ENCODE measurements at places on chromosomes 6 and 20.
A peak's percentile ranks its signal among the peaks of the same experiment; 100 is the strongest.

DNA sequence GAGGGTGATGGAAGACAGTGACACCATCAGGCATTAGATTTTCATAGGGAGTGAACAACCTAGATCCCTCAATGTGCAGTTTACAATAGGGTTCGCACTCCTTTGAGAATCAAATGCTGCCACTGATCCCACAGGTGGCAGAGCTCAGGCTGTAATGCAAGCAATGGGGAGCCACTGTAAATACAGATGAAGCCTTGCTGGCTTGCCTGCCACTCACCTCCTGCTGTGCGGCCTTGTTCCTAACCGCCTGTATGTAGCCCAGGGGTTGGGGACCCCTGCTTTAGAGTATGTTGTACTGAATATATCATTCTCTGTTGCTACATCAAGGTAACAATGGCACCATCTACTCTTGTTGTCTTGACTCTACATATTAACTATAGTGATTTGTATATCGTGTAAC, 37.1 kb downstream of the TPD52L1 start:
- no peak for DNase-seq

DNA sequence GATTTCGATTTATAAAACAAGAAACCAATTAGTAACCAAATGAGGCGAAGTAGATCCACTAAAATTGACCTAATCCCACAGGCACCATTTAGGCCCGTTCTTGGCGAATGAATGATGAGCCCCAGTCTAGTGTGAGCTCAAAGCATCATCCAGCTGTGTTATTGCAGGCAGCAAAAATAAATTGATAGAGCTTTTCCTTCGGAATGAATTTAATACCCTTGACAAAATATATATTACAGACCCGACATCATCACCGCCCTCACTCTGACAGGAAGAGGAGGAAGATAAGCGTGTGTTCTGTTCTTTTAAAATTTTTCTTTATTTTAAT, 7.8 kb downstream of the SIM1 start:
- no peak for DNase-seq

GRCh38 chr20:32888636-32889035, 29.9 kb downstream of the EFCAB8 start:
- no peak for DNase-seq

DNA sequence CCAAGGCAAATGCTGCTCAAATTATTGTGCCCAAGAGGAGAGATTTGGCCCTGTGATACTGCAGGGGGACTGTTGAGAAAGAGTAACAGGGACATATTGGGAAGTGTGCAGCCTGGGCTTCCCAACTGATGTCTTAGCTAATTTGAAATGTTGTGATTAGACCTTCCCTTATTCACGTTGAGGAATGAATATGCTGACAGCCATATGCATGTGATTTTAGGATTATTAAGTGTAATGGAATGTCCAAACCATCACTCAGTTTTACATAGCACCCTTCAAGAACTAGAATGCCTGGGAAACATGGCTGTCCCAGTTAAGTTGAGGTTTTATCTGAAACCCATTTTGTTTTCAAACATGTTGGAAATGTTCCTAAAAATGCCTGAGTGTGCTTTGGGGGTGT, 81.4 kb downstream of the CARMIL1 start:
- DNase-seq, result no peak

DNA sequence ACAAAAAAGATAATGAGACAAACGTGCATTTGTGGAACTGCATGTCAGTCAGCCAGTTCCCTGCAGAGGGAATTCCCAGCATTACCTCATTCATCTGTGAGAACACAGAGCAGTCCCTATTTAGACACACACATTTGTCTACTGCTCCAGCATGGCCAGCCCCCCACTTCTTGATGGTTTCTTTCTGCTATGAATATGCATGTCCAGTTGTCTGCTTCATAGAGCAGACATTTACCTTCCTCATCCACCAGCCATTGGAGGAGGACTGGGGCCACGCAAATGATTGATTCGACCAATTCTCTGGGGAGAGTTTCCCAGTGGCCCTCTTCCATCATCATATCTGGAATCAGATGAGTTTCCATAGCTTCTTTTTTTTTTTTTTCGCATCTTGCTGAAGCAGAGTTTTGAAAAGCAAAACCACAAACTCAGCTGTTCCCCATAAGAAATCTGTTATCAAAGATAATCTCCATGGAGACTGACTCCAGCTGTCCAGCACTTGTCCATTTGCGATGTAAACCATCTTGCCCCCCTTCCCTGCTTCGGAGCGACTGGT, 11.8 kb downstream of the ENPP1 start:
- DNase-seq, result peak; percentile 18

DNA sequence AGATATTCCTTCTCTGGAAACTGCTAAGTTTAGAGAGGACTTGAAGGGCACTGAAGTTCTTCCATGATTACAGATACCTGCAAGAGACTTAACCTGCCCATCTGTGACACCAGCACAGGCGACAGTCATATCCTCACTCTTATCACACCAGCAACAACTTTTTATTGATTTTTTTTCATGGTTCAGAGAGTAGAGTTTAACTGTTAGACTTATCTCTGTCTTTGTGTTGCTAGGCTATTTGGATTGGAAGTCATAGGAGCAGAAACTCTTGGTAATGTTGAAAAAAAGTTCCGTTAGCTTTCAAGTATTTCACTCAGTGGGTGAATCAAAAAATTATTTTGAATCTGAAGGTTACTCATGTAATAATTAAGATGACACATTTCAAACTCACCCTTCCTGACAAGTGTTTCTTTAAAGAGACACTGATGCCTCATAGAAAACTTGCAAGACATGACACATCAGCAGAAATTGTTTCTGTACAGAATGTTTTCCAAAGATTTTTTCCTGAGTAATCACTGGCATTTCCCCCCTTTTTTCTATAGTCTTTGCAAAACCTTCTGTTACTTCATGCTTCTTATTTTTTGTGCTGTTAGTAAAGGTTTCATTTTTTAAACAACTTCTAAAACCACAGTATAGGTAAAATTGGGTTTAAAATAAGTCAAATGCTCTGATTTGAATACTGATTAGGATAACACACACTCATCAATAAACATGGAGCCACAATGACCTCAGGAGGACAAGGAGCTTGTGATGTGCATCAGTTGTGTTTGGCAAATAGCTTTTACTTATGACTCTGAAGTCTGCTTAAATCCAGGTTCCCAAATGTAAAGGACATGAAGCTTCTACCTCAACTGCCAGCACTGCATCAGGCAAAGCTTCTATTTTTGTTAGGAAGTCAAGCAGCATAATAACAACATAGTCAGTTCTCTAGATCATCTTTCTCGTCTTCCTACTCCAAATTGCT, 252.9 kb upstream of the MAN1A1 start:
- DNase-seq, result no peak

- DNase-seq, result no peak
Observed at GRCh38 chr6:30966154-30966553, 17.4 kb upstream of the MUC21 start.

- DNase-seq, result no peak
Observed at GRCh38 chr6:143149771-143150170, 89.1 kb downstream of the AIG1 start.

GRCh38 chr20:15857173-15857784, 716.0 kb downstream of the KIF16B start:
- no peak for DNase-seq

DNA sequence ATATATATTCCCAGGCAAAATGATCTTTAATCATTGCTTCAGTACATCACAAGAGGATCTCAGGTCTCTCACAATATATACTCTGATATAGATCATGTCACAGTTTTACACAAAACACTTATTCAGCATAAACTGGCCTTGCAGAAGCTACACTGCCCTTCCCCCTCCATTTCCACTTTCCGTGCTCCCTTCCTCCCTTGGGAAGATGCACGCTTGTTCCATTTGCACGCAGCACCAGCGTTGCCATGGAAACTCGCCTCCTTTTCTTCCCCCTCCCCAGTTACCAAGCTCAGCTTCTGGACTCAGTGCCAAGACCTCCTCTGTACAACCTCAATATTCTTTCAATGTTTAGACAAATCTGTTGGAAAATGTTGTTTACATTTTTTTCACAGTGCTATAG, 154.6 kb downstream of the RFPL4B start:
- no peak for DNase-seq

DNA sequence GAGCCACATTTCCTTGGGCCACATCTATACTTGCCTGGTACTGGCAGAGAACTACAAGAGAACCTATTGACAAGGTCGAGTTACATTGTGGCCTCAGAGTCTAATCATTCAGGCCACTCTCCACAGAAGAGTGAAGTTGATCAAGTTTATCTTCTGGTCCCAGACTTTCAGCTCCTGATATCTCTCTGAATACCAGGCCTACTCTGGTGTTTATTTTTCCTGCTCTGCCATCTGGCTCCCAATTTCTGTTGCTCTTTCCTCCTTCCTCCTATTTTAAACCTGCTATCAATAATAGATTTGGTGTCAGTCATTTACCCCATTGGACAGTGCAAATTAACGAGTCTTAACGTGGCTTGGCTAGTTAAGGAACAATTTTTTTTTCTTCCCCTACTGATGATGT, 46.6 kb downstream of the SCGN start:
- DNase-seq, result no peak
